ENCODE measurements at places on chromosomes 6 and 20. TPM values are rescaled to one million over a fixed set of nuclear protein-coding genes. Genes with fewer than 3 reads are reported as not detected.

GRCh38 chr6:12614456-12614855 is 102.1 kb upstream of the PHACTR1 start:
- no peak for DNase-seq

DNA sequence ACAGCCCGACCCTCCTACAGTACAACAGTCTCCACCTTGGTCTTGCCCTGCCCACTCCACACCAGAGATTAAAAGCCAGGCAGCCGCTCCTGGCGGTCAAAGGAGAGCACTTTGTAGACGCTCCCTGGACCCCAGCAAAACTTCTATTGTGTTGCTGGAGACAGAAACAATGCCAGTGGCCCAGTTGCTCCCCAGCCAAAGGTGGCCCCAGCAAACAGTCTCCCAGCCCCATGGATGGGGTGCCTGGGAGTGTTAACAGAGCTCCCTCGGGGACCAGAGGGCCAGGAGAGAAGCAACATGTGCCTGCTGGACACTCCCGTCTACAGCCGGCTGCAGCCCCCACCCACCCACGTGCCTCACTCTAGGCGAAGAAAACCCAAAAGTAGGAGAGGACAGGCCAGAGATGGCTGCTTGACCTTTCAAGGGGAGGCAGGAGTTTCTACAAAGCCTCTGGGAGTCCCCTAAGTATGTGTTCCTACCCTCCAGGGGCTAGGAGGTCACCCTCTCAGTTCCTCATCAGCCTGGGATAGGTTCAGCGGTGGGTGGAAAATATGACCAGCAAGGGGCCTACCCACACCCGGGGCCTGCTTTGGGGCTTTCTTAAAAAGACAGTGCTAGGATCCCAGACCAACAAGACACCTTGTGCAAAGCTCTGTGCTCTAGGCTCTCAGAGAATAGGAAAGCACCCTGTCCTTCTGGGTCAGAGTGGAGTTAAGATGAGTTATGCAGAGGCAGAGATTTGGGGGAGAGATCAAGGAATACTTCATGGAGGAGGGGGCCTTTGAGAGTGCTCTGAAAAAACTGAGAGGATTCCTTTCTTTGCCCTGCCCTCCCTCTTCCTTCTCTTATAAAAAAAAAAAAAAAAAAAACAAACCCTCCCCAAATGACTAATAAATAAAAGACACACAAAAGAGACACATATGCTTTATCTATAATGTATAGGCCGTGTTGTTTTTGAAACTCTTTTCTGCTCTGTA is 19.0 kb upstream of the PREX1 start:
- DNase-seq: no peak

DNA sequence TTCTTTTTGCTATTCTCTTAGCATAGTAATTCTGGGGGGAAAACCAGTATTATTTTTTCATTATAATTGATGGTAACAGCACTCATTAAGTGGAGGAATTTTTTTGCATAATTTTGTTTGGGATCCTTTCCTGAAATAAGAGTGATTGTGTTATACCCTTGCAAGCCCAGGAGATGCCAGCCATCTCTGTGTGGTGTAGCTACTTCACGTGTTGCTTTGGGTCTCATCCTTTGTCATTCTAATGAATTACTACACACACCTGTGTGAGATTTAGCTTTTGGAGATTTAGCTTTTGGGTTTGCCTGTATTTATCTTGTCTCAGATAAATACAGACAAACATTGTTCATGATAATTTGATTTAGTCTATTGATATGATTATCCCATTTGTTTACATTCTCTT is 76.5 kb downstream of the SH3BGRL2 start:
- no peak for DNase-seq

DNA sequence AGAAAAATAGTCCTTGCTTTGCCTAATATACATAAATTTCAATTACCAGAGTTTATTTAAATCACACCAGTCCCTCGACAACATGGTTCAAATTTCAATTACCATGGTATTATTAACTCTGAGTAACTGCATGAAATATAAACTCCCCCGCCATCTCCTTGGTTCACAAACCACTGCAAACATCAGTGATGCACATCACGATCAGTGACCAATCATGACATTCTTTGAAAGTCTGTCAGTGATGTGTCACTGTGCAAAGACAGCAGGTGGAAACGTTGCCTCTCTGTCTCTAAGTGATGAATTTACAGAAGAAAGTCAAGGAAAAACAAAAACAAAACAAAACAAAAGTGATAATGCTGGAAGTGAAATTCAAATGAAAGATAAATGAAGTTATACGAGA is 86.7 kb downstream of the TASP1 start:
- DNase-seq: no peak

GRCh38 chr6:1364791-1365190 is 24.6 kb upstream of the FOXF2 start:
- no peak for DNase-seq

DNA sequence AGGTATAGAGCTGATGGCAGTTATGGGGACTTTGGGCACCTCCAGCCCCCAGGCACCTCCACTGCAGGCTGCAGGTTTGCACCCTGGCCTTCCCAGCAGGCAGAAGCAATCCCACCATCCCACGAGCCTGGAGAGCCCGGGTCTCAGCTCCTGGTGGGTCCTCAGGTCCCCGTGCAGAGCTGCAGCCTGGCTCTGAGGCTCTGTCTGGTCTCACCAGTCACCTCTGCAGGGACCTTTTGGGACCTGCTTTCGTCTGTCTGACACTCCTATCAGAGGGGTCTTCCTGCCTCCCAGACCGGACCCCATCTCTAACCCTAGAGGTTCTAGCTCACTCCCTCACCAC is 41.9 kb downstream of the FGD2 start:
- DNase-seq: no peak

GRCh38 chr6:32912951-32913350 is 27.9 kb downstream of the HLA-DMB start:
- no peak for DNase-seq

GRCh38 chr6:1659816-1660215 is 50.1 kb downstream of the FOXC1 start:
- no peak for DNase-seq

- no peak for DNase-seq
Observed at GRCh38 chr6:35305117-35305516, 7.5 kb downstream of the DEF6 start.

GRCh38 chr20:20609522-20609921 is 102.9 kb downstream of the RALGAPA2 start:
- no peak for DNase-seq

GRCh38 chr6:152552616-152553209 is 84.4 kb downstream of the SYNE1 start:
- DNase-seq: peak; percentile 29

DNA sequence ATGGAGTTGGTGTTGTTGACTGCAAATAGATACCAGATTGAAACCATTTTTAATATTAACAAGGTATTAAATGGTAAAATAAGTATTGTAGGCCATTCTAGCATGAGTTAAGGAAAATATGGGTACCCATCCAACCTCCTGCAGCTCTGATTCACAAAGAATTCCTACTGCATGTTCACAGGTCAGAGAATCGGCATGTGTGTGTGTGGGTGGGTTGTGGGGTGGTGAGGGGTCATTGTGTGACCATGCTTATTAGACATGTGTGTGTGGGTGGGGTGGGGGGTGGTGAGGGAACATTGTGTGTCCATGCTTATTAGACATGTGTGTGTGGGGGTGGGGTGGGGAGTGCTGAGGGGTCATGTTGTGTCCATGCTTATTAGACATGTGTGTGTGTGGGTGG is 3.2 kb downstream of the IYD start:
- no peak for DNase-seq

DNA sequence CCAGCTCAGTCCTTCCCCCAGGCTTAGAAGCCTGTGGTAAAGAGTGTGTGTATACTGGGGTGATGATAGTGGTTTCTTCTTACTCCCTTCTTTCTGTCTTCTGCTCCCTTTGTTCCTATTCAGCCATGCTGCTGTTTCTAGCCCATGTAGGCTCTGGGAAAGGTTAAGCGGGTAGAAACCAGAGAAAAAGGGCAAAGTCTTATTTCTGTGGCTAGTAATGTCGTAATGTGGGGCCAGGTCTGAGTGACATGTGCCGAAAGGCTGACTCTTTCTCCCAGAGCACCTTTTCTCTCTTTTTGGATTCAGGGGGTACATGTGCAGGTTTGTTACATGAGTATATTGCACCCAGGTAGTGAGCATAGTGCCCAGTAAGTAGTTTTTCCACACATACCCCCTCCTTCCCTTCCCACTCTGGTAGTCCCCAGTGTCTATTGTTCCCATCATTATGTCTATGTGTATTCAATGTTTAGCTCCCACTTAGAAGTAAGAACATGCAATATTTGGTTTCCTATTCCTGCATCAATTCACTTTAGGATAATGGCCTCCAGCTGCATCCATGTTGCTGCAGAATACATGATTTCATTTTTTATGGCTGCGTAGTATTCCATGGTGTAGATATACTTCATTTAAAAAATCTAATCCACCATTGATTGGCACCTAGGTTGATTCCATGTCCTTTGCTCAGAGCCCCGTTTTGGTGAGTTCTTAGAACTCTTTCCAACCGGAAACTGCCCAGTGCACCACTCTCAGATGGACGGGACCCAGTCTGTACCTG is 74.3 kb downstream of the EFHC1 start:
- DNase-seq: no peak

- no peak for DNase-seq
Observed at GRCh38 chr6:49978332-49979226, 9.2 kb upstream of the DEFB113 start.

- no peak for DNase-seq
Observed at GRCh38 chr6:98871057-98871456, 36.7 kb downstream of the POU3F2 start.

- peak; percentile 87 for DNase-seq
Observed at GRCh38 chr6:27126815-27127537, 120.5 kb upstream of the PRSS16 start.

- DNase-seq: no peak
Observed at GRCh38 chr20:25686081-25687067, 10.3 kb downstream of the ZNF337 start.

GRCh38 chr20:37500311-37500710 is 20.7 kb upstream of the NNAT start:
- no peak for DNase-seq

GRCh38 chr6:64777941-64778785 is 928.9 kb downstream of the EYS start:
- DNase-seq: no peak

- no peak for DNase-seq
Observed at GRCh38 chr20:63836458-63837344, 5.6 kb upstream of the ZBTB46 start.

- DNase-seq: no peak
Observed at GRCh38 chr6:43930440-43931154, 160.6 kb downstream of the VEGFA start.

- no peak for DNase-seq
Observed at GRCh38 chr6:1390946-1391799, 1.8 kb downstream of the FOXF2 start.

- DNase-seq: no peak
Observed at GRCh38 chr6:56798163-56798562, 155.5 kb upstream of the DST start.

DNA sequence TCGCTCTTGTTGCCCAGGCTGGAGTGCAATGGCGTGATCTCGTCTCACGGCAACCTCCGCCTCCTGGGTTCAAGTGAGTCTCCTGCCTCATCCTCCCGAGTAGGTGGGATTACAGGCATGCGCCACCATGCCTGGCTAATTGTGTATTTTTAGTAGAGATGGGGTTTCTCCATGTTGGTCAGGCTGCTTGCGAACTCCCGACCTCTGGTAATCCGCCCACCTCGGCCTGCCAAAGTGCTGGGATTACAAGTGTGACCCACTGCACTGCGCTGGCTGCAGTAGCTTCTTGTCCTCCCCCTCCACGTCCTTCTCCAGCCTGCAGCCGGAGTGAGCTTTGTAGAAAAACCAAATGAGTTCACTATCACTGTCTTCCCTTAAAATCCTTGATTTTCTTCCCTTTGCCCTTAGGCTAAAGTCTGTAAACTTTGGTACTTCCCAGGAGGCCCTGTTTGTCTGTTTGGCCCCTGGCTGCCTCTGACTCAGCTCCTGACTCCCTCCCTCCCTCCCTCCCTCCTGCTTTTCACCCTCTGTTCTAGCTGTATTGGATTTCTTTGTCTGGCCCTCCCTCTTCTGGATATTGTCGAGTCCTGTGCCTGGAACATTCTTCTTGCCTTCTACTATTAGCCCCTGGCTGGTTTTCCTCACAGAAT is 12.9 kb downstream of the PARD6B start:
- no peak for DNase-seq

GRCh38 chr20:41089555-41089954 is 47.8 kb upstream of the PLCG1 start:
- no peak for DNase-seq

GRCh38 chr6:137787016-137787415 is 80.0 kb upstream of the TNFAIP3 start:
- DNase-seq: no peak

The SLC32A1 gene
- not detected for polyA plus RNA-seq

The SEL1L2 gene
- 0.37 TPM for polyA plus RNA-seq

The PPP1R3D gene
- 5.9 TPM for polyA plus RNA-seq

The TPD52L1 gene
- 86.6 TPM for polyA plus RNA-seq

The HLA-DRB1 gene
- polyA plus RNA-seq: 24.8 TPM

The ELOVL4 gene
- polyA plus RNA-seq: 3.6 TPM

The FNDC1 gene
- polyA plus RNA-seq: 8.6 TPM

The CST2 gene
- not detected for polyA plus RNA-seq

Measured in left renal pelvis (tissue), 4 donors.